ENCODE measurements at places on chromosomes 2 and 18.
A peak's percentile ranks its signal among the peaks of the same experiment; 100 is the strongest.

DNA sequence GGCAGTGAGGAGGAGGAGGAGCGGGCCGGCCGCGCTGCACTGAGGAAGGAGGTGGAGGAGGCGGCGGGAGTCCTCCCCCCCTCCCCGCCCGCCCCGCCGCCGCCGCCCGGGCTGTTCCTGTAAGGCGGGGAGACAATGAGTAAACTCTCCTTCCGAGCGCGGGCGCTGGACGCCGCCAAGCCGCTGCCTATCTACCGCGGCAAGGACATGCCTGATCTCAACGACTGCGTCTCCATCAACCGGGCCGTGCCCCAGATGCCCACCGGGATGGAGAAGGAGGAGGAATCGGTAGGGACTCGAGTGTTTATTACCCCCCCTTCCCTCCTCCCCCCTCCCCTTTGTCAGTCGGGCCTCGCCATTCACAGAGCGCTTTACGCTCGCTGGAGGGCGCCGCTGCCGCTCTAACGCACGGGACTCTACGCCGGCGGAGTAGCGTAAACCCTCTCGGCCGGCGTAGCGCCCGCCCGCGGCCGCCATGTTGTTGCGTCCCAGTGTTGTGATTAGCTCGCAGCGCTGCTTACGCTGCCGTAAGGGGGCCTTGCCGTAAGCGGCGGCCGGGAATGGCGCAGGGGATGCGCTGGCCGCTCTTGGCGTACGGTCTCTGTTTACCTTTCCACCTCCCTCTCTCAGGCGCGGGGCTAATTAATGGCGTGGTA, 460 bp downstream of the EPC2 start:
- peak; percentile 88 for DNase-seq

- DNase-seq, result no peak
These were observed 15.0 kb upstream of the OTX1 start for GRCh38 chr2:63035660-63036059.

DNA sequence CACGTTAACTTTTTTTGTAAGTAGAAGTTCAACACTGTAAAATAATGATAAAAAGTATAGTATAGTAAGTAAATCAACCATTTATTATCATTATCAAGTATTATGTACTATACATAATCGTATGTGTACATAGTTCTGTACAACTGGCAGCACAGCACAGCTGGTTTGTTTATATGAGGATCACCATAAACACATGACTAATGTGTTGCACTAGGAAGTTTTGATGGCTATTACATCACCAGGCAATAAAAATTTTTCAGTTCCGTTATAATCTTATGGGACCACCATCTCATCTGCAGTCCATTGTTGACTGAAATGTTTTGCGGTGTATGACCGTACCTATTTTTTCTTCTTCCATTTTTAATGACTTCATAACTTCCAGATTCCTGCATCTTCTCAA, 39.2 kb upstream of the ZNF385B start:
- no peak for DNase-seq

GRCh38 chr18:9931678-9932077, 17.9 kb downstream of the VAPA start:
- DNase-seq, result no peak

- no peak for DNase-seq
These were observed 3.5 kb downstream of the CNDP2 start for GRCh38 chr18:74499633-74500032.

DNA sequence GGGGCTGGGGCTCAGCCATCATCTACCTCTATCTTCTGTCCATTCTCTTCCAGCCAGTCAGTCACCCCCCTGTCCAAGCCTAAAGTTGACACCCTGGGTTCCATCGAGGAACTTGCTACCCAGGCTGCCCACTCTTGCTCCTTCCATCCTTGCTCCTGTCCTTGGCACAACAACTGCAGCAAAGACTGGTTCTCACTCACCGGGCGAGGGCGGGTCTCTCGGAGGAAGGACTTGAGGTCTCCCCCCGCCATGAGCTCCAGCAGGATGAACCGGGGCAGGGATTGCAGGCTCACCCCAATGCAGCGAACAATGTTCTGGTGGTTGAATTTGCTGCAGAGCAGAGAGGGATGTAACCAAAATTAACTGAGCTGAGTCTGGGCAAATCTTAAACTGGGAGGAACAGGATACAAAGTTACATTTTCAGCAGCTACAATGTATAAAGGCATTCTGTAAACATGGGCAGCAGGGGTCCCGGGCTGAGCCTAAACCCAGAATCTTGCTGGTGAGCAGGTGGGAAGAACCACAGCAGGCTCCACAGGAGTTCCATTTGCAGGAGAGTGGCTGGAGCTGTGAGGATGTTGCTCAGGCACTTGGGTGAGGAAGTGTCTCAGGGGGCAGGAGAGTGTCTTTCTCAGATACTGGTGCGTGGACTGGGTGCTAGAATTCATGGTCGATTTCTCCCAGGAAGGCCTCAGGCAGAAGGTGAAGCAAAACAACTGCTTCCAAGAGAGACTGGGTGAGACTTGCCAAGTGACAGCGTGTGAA, 105.5 kb downstream of the CLIP4 start:
- DNase-seq, result no peak

DNA sequence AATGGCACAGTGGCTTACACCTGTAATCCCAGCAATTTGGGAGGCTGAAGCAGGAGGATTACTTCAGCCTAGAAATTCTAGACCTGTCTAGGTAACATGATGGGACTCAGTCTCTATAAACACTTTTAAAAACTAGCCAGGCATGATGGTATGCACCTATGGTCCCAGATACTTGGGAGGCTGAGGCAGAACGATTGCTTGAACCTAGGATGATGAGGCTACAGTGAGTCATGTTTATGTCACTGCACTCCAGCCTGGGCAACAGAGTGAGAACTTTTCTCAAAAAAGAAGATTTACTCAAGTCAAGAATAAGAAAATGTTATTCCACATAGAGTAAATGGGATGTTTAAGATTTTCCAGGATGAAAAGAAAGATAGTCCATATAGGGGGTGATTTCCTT, 158.6 kb downstream of the HNMT start:
- DNase-seq, result no peak

- no peak for DNase-seq
These were observed 14.8 kb downstream of the AFTPH start for GRCh38 chr2:64538764-64539433.

GRCh38 chr2:111938392-111938791, 40.0 kb downstream of the MERTK start:
- no peak for DNase-seq
